ENCODE measurements at places on chromosomes 6 and 20.

DNA sequence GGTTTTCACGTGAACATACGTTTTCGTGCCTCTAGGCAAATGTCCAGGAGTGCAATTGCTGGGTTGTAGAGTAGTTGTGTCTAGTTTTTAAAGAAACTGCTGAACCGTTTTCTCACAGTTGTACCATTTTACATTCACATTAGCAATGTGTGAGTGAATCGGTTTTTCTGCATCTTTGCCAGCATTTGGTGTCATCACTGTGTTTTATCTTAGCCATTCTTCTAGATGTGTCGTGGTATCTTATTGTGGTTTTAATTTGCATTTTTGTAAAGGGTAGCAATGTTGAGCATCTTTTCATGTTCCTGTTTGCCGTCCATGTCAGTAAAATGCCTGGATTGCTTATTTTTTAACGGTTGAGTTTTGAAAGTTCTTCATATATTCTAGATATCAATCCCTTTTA, 10.2 kb downstream of the DOK5 start:
- no peak for DNase-seq

- DNase-seq = no peak
These were observed 592.9 kb downstream of the TFAP2B start for GRCh38 chr6:51411496-51412125.

DNA sequence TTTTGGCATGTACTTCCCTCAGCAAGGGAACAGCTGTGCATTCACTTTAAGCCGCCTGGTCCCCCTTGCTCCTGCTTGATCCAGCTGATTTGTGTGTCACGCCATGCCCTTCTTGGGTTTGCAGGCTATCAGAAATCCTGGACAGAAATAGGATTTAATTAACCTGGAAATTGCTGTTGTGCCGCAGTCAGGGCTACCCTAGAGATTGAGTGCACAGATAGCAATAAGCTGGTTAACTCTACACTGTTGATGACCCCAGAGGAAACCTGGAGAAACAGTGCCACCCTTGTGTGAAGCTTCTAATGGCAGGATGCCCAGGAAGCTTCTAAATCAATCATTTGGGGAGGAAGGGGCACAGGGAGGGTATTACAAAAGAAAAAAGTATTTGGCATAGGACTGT, 199.0 kb downstream of the JARID2 start:
- DNase-seq = no peak

- no peak for DNase-seq
These were observed 31.1 kb upstream of the GPR6 start for GRCh38 chr6:109946979-109947378.

- DNase-seq = no peak
These were observed 202.0 kb downstream of the RNGTT start for GRCh38 chr6:88761237-88762031.

DNA sequence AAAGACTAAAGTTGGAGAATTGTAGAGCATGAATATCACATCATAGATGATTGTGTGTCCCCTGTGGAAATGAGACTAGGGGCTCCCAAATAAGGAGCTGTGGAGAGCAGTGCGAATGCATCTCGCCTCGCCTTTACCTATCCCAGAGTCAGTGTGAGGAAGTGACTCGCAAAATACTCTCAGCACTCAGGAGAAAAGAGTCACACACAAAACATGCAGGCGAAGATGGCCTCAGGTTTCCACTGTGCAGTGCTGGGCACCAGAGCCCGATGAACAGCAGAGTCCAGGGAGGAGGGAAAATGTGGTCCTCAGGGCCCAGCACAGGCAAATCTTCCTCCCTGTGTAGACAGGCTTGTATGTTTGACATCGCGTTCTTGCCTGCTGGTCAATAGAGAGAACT, 126.5 kb upstream of the AFDN start:
- DNase-seq = no peak

DNA sequence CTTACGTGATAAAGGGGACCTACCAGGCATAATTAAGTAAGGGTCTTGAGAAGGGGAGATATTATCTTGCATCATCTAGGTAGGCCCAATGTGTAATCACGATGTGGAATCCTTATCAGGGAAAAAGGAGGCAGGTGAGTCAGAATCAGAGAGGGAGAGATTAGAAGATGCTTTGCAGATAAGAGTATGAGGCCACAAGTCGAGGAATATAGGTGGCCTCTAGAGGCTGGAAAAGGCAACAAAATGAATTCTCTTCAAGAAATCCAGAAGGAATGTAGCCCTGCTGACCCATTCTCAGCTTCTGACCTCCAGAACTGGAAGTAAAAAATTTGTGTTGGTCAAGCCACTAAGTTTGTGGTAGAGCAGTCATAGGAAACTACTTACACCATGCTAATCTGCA, 11.0 kb upstream of the ENPP4 start:
- no peak for DNase-seq

DNA sequence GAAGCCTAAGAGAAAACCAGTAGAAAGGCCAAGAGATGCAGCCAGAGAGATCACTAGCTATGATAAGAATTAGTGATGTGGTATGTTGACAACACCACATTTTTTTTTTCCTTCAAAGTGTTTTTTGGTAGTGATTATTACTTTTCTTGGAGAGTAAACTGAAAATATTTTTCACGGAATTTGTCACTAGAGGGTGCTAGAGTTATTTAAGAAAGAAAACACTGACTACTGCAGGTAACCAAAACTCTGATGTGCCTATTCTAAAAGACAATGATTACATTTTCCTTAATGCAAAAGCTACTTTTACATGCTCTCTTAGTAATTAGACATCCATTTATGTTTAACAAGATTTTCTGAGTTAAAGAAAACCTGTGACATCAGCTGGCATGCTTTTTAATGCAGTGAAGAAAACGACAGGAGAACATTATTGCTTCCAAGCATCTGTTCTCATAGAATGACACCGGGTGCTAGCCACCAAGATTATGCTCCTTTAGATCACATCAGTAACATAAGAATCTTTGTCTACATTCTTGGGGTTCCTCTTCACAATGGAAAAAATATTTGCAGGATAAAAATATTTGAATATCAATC, 28.8 kb downstream of the RWDD2A start:
- no peak for DNase-seq

- no peak for DNase-seq
These were observed 361.9 kb downstream of the BCKDHB start for GRCh38 chr6:80468398-80468797.

DNA sequence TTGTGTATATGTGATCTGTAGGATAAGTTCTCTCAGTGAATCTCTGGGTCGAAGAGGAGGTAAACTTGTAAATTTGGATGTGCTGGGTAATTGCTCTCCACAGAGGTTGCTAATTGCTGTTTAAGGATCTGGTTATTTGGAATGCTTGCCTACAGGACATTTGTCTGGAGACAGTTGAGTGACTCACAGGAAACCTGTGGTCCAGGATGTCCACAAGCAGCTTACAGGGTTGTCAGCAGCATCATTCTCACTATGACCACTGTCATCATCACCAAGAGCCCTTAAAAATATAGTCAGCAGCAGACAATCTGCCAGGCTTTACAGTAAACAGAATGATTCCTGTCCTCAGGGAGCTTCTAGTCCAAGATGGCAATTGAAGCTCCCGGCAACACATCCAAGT, 31.2 kb upstream of the KCNK5 start:
- DNase-seq = no peak

GRCh38 chr6:41683523-41684310, 45.4 kb downstream of the MDFI start:
- DNase-seq = peak; percentile 69
